ENCODE measurements at places on chromosomes 13 and 19.

DNA sequence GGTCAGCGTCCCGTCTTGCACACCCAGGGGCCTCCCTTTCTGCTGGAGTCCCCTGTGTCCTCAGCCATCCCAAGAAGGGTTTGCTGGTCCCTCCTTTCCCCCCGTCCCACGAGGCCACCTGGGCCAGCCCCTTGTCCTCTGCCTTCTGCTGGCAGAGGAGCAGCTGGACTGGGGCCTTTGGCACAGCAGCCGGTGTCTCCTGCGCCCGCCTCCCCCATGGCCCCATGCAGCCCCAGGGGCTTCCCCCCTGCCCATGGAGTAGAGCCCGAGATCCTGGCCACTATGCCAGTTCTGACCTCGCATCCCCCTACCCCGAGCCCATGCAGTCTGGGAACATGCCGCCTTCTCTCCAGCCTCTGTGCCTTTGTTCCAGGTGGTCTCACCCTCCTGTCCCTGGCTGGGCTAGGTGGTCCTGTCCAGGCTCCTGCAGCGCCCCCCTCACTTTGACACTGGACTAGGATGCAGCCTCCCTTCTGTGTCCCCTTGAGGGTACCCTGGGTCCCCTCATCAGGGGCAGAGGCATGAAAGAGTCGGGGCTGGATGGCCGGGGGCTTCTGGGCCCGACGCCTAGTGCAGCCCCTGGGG lies 5.7 kb upstream of the GARIN5A start:
- no peak for DNase-seq

- DNase-seq, result no peak
Measured at GRCh38 chr13:55999709-56000108, 1141.0 kb upstream of the PRR20A start.

- DNase-seq, result no peak
Measured at GRCh38 chr13:45374917-45375316, 33.9 kb upstream of the TPT1 start.

- DNase-seq, result no peak
Measured at GRCh38 chr13:112716461-112716820, 26.6 kb downstream of the ATP11A start.

GRCh38 chr19:518598-519231 lies 11.4 kb downstream of the TPGS1 start:
- peak; percentile 63 for DNase-seq

Measured in stimulated activated CD4-positive, alpha-beta T cell treated with anti-CD3 and anti-CD28 coated beads, Interleukin-12 subunit alpha, Interleukin-12 subunit beta, amount 100 ng/mL, for 4 hours (primary cell).